ENCODE measurements at places on chromosomes 12 and 14.

- peak; percentile 64 for DNase-seq
These were observed 8.2 kb downstream of the AREL1 start for GRCh38 chr14:74704656-74705055.

GRCh38 chr12:49535921-49536525 lies 2.8 kb upstream of the KCNH3 start:
- DNase-seq, result no peak

- no peak for DNase-seq
These were observed 171.8 kb upstream of the PARP11 start for GRCh38 chr12:4044736-4045730.

DNA sequence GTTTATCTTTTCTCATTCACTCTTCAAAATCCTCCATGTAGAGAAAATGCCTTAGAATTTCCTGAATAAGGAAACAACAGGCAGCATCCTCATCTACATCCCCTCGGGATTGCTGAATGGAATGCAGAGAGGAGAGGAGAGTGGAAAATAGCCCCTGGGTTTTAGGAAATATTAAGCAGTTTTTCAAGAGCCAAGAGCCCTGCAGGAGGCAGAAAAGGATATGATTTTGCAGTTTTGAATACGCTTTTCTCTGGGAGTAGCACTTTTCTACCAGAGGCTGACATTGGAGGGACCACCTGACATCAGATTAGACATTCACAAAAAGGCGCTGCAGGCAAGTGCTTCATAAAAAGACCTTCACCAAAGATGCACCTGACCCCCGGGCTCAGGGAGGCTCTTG lies 362.2 kb upstream of the SFSWAP start:
- DNase-seq, result no peak

GRCh38 chr12:94208622-94208966 lies 60.2 kb downstream of the PLXNC1 start:
- no peak for DNase-seq

GRCh38 chr12:116855744-116856470 lies 25.3 kb downstream of the HRK start:
- DNase-seq, result no peak

- no peak for DNase-seq
These were observed 469.5 kb downstream of the VRK1 start for GRCh38 chr14:97266653-97267052.

DNA sequence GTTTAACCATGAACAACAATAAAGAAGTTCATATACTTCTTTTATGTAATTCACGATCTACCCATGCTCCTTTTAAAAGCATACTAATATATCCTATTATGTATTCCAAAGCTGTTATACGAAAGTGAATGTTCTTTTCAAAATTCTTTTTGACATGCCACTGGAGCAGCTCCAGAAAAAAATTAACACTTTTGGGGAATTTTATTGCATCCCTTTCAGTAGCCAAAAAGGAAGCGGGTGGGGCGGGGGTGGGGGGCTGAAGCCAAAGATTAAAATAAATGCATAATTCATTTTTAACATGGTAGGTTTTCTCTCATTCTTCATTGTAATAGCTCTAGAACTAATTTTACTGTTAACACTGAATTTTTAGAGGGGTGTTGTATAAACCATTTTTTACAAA lies 123.0 kb downstream of the ANKS1B start:
- DNase-seq, result no peak

GRCh38 chr12:91890742-91891141 lies 254.9 kb downstream of the BTG1 start:
- peak; percentile 20 for DNase-seq

DNA sequence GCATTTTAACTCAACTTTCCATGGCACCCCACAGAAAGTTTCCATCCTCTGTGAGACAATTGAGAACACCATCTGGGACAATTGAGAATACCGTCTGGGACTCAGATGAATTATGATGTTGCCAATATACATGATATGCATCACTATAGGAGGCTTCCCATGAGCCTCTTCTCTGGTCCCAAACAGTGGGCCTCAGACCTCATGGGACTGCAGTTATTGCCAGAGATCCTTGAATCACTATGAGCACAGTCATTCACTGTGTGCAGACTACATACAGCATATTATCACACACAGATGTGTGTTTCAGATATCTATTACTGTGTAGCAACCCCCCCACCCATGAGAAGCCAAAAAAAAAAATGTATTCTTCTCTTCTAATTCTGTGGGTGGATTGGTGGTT lies 134.4 kb downstream of the GXYLT1 start:
- DNase-seq, result no peak

DNA sequence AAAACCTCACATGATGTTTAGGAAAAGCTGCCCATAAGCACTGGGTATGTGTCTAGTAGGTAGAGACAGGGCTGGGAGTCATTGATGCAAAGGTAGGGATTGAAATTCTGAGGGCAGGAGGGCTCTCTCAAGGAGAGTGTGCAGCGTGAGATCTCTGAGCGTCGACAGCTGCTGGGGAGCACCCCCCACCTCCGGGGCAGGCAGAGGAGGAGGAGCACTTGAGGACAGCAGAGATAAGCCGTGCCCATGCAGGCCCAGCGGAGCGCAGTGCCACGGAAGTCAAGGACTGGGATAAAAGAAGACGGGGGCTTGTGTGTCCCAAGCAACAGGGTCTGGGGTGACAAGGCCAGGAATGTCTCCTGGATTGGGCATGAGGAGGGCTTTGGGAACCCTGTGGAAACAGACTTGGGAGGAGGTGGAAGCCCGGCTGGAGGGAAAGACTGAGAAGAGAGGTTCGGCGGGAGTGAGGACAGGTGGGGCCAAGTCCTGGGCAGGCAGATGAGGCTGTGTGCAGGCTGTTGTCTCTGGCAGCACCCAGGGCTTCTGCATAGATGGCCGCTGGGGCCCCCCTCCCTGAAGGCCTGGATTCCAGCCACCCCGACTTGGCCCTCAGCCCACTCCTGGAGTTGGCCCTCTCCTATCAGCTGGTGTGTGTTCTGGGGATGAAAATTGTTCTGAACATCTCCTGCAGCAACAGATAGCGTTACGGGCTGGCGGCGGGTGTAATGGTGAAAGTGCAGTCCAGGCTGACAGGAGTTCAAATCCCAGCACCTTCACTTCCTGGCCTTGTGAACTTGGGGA lies 1.9 kb downstream of the CACNA2D4 start:
- DNase-seq, result no peak

GRCh38 chr12:120211243-120211903 lies 10.5 kb upstream of the RPLP0 start:
- DNase-seq, result no peak

DNA sequence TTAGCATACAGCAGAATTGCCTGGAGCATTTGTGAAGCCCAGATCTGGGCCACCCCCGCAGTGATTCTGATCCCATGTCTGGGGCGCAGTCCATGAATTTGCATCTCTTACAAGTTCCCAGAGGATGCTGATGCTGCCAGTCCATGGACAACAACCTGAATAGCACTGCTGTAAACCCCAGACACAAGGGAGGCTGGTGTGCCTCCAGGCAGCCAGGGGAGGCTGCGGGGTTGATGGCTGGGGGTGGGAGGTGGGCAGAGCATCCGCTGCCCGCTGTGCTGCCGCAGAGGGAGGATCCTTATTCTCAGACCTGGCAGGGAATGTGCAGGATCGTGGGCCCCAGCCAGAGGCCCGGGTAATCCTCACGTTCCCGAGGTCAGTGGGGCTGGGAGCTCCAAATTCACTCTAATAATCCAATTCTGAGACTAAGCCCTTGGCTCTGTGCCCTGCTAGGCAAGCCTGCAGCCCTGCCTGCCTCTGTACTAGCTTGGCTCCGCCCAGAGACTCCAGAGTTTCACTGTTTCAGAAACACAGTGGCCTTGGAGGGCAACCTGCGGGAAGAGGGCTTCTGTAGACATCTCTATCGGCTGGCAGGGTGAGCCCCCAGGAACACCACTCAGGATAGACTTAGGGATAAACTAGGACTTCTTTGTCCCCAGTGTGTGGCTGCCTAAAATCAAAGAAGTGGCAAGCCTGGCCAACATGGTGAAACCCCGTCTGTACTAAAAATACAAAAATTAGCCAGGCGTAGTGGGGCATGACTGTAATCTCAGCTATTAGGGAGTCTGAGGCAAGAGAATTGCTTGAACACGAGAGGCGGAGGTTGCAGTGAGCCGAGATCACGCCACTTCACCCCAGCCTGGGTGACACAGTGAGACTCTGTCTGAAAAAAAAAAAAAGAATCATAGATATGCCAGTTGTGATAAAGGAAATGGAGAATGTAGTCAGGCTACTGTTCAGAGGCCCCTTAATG lies 17.8 kb upstream of the MLEC start:
- peak; percentile 24 for DNase-seq

- DNase-seq, result no peak
These were observed 742.8 kb upstream of the TBX3 start for GRCh38 chr12:115426732-115427131.

DNA sequence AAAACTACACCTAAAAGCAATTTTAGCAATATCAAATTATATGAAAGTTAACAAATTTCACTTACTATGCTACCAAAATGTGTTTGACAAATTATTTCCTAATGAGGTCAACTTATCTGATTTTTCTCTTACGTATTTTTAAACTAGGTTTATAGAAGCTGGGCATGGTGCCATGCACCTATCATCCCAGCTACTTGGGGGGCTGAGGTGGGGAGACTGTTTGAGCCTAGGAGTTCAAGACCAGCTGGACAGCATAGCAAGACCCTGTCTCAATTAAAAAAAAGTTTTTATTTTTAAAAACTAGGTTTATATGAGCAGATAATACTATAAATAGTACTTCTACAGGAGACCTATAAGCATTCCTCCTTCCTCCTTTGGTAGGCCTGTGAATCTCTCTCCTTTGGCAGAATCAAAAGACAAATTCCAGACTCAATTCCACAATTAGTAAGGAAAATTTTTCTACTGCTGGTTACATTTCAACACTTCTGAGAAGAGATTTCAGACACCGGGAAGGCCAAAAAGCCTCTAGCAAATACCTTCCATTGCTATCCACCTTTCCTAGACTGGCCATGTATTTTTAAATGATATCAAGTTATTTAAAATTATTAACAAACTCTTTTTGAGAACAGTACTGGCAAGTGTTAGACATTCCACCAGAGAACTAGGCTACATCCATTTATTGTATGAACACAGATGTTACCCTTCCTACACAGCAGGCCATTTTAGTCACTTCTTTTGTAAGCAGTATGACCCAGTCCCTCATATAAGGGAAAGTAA lies 34.4 kb downstream of the CDK17 start:
- peak; percentile 61 for DNase-seq

GRCh38 chr12:46933947-46934346 lies 108.2 kb upstream of the SLC38A4 start:
- peak; percentile 73 for DNase-seq

DNA sequence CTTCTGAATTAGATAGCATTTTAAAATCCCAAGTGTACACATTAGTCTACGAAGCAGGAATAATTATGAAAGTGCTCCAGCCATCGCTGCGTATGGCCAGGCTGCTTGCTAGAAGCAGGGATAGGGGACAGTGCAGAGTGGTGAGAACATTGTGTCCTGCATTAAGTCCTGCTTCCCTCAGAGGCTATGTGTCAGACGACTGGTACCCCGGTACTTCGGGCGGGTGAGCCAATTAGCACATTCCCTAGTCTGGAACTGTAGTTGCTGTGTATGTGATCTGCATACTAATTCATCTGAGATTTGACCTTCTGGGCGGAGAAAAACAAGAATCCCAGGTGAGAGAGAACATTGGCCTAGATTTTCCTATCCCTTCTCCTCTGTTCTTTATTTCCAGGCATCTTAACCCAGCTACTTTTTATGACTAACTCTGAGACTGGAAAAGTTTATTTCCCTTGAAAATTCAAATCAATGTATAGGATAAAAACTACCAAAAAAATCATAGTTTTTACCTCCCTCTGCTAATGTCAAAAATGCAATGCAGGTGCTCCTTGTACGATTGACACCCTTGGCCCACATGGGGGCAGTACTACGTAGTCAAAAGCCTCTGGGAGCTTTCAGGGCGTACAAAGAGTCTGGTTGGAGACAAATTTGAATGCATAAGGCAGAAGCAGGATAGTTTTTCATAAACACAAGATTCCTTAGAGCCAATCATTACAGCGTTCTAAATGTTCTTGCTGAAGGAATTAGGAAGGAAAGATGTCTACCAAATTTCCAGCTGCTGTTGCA lies 764.3 kb downstream of the NOVA1 start:
- peak; percentile 13 for DNase-seq

- DNase-seq, result no peak
These were observed 62.6 kb downstream of the FBXL14 start for GRCh38 chr12:1531654-1532374.

DNA sequence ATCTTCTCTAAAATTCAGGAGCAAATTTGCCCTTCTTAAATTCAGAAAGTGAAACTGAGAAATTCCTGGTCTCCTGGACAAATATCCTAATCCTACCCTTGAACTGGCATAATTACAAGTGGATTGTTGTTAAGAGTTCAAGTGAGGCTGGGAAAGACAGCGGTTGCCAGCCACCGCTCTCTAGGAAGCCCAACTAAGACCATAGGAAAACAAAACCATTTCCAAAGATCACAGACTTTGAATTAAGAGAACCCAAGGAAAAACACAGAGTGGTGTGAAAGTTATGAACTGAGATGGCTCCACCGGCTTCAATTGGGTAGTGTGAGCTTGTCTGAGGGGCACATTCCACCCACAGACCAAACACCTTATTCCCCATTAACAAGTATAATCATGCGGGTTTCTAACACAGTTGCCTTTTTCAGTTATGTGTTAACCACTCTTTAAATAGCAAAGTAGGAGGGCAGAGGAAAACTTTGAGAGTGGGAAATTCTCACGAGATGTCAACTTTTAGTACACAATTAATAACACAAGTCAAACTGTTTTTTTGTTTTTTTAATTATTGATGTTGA lies 1628.8 kb upstream of the SEL1L start:
- no peak for DNase-seq

DNA sequence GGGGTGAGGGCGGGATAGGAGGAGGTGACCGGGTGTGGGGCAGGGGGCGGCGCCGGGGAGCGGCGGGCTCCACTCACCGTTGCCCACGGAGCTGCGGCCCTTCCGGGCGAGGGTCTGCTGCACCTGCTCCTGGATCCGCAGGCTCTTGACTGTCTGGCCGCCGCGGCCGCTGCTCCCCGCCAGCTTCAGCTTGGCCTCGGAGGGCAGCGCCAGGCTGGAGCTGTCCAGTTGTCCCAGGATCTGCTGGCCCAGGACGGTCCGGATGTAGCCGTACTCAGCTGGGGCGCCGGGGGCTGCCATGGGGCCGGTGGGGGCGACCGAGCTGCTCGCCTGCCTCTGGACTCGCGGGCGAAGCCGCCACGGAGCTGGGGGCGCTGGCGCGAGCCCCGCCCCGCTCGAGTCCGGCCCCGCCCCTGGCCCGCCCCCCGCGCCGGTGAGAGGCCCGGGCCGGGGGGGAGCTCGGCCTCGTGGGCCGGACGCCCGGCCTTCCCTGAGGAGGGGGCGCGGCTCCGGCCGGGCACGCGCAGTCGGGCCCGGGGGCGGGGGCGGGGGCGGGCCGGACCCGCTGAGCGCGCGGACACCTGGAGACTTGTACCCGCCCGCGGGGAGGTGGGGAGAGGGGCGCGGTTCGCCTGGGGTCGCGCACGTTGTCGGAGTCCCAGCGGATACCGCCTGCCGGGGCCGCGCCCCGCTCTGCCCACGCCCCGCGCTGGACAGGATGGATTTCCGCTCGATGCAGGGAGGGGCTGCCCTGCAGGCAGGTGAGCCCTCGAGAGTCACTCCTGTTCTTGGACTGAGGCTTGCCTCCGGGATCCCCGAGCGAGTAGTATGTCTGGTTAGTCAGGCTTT lies at the start of gene PKP2:
TSS of gene PKP2 (minus strand) at position 346 of the 849 bp plus-strand sequence. CDS start at position 300, 46 bp downstream.
- peak; percentile 27 for DNase-seq
